ENCODE measurements at places on chromosomes 1 and 21.

- DNase-seq, result no peak
Observed at GRCh38 chr1:240524356-240525069, 87.4 kb downstream of the GREM2 start.

DNA sequence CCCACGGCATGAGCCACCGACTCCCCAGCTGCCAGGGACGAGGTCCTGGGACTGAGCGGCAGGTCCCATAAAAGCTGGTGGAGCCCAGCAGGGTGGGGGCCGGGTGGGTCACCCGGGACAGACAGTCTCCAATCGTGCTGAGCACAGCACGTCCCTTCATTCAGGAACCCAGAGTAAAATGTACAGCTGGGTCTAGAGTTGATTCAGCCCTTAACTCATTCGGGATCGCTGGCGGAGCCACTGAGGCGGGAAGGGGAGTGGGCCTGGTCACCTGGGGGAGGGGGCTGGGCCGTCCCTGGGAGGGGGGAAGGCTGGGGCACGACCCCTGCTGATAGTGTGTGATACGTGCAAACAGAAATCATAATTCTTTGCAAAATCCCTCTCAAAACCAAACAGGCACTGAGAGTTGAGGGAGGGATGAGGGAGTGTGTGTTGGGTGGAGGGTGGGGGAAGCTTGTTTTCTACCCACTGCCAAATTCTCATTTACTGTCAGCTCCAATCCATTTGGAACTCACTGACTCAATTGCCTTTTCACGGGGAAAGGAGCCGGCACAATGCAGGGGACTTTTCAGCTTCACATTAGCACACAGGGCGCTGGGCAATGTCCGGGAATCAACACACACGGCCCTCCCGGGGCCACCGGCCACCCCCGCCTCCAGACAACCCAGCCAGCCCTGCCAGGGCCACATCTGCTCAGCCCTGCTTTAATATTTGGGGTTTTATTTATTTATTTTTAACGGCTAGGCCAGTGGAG lies 13.8 kb downstream of the CASZ1 start:
- DNase-seq, result no peak

DNA sequence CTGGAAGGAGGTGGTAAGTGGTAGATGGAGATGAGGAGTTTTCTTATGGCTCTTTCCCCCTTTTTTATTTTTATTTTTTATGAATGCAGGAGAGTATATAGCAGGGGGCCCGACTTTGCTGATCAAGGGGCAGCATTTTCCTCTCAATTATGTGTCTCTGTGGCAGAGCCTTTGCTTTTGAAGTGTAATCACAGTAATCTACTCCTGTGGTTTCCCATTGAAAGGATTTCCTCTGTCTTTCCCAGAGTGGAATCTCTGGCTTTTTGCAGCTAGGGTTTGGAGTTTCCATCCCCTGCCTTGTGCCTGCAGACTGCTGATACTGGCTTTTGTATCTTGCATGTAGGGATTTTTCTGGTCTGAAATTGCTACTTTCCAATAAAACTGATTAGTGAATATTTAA lies 29.1 kb downstream of the ARID1A start:
- DNase-seq, result no peak

- no peak for DNase-seq
Observed at GRCh38 chr1:6832531-6833188, 47.4 kb downstream of the CAMTA1 start.

GRCh38 chr1:205668951-205669340 lies 11.4 kb downstream of the SLC45A3 start:
- DNase-seq, result no peak

- no peak for DNase-seq
Observed at GRCh38 chr1:88877382-88877825, 14.0 kb downstream of the GTF2B start.

All from activated CD4-positive, CD25-positive, alpha-beta regulatory T cell (primary cell).